ENCODE measurements at places on chromosomes 12 and 14.

- DNase-seq = peak; percentile 60
These were observed 57.8 kb downstream of the GTF2A1 start for GRCh38 chr14:81162941-81163340.

- peak; percentile 82 for DNase-seq
These were observed 35.3 kb downstream of the MSRB3 start for GRCh38 chr12:65313719-65314317.

DNA sequence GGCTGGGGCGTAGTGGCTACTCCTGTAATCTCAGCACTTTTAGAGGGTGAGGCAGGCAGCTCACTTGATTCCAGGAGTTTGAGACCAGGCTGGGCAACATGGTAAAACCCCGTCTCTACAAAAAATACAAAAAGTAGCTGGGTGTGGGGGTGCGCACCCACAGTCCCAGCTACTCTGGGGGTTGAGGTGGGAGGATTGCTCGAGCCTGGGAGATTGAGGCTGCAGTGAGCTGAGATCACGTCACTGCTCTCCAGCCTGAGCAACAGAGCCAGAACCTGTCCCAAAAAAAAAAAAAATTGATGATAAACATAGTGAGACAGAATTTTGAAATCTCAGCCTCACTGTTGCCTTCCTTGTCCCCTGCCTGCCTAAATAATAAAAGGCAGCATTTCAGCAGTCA, 40.0 kb downstream of the PTPN11 start:
- DNase-seq = no peak

GRCh38 chr12:116222358-116222757, 55.1 kb downstream of the MED13L start:
- DNase-seq = peak; percentile 52

GRCh38 chr14:24056800-24057184, 5.0 kb downstream of the CARMIL3 start:
- DNase-seq = no peak

DNA sequence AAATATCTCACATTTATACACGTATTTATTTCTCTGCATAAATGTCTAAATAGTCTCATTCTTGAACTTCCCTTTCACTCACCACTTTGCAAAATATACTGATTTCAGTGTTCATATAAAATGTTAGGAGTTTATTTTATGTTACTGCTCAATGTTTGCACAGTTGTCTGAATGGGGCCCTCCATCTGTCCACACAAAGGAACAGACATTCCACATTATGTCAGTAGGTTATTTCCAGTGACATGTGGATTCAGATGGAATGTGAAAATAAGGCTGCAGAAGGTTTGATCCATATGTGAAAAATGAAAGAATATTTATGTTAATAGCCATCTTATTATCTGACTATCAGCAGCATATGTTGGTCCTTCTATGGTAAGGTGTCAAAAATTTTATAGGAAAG, 994.4 kb upstream of the SEL1L start:
- no peak for DNase-seq

DNA sequence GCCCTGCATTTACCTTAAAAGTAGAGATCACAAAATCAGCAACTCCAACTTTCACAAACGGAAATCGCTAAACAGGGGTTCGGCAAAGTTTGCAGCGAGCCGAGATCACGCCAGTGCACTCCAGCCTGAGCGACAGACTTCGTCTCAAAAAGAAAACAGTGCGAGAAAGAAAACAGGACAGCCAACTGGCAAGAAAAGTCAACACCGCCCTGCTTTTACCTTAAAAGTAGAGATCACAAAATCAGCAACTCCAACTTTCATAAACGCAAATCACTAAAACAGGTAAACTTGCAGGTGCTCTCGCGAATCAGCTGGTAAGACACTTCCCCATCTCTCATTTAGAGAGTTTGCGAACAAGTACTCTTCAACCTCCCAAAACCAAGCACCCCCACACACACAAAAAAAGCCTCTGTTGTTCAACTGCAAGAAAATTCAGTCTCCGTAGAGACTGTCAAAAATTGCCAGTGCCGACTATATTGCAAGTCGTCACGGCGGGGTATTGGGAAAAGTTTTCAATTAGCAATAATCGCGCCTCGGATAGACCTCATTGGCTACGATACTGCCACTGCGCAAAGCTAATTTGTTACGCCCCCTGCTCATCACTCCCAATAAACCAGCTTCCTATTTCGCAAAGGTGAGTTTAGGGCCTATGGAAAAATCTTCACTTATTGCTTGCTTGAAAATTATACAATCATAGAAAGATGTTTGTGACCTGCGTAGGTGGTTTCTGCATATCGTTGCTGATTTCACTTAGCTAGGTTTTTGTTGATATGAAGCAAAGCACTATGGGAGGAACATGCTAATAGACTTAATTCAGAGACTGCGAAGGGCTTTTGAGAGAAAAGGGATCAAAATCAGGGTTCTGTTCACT, at the start of gene RNU4-1:
Gene RNU4-1, minus strand, starts transcription at position 577 of the 871 bp plus-strand sequence.
- peak; percentile 97 for DNase-seq

DNA sequence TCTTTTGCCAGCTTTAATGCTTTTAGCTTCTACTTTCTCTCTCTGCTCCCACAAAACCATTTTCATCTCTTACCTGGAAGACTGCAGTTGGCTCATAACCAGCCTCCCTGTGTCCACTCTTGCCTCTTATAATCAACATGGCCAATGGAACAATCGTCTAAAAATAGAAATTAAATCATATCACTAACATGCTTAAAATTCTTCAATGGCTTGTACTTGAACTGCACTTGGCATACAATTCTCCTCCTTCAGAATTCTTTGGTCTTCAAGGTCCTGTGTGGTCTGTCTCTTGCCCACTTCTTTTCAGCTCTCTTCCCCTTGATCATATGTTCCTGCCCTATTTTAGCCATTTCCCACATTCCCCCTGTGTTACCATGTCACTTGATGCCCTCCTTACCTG, 342.2 kb downstream of the ATP23 start:
- DNase-seq = no peak

GRCh38 chr14:23829736-23830471, 123.7 kb upstream of the DHRS4 start:
- peak; percentile 97 for DNase-seq

GRCh38 chr12:127416796-127417195, 850.2 kb upstream of the TMEM132C start:
- peak; percentile 20 for DNase-seq

GRCh38 chr14:22047115-22047514, 373.5 kb upstream of the OR4E1 start:
- peak; percentile 4 for DNase-seq

- no peak for DNase-seq
These were observed 74.9 kb downstream of the SLC25A47 start for GRCh38 chr14:100398044-100398443.

DNA sequence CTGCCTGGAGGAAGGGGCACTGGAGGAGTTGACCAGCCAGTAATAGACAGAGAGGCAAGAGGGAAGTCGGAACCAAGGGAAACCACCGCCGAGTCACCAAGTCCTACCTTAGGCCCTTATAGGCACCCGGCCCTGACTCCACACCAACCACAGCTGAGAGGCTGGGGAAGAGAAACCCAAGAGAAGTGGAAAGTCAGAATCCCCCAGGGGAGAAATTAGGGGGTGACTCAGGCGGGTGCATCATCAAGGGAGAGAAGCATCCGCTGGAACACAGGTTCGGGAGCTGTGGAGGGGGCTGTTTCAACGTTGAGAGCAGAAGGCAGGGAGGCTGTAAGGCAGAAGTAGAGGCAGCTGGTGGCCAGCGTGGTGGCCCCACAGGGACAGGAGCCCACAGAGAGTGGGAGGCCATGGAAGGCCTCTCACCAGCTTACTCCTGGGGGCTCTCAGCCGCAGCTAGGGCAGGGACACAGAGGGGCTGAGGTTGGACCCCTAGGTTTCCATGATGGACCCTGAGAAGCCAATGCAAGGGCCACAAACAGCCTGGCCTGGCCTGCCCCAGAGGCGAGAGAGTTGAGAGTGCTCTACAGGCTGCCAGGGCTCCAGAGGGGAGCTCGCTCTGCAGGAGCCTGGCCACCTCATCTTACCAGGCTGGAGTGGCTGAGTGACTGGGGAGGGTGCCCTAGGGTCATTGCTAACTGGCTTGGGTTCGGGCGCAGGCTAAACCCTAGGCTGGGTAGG, 1.4 kb upstream of the TRMT61A start:
- DNase-seq = no peak

DNA sequence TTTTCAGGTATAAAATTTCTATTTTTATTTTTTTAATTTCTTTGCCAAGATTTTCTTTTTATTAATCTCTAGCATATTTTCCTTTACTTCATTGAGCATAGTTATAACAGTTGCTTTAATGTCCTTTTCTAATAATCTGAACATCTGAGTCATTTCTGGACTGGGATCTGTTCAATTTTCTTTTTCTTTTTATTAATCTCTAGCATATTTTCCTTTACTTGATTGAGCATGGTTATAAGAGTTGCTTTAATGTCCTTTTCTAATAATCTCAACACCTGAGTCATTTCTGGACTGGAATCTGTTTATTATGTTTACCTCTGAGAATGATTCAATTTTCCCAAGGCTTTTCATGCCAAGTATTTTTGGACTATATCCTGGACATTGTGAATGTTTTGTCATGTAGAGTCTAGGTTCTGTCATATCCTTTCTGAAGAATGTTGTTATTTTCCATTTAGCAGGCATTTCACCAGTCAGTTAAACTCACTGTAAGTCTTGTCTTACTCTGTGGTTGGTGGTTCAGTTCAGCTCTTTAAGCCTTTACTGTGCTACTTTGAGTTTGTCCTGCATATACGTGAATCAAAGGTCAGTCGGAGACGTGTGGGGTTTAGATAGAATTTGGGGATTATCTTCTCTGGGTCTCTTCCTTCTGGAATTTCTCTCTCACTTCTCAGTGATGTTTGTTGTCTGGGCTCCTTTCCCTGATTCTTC, 20.3 kb downstream of the TTC6 start:
- DNase-seq = no peak

GRCh38 chr14:74022346-74022745, 3.2 kb downstream of the BBOF1 start:
- no peak for DNase-seq

DNA sequence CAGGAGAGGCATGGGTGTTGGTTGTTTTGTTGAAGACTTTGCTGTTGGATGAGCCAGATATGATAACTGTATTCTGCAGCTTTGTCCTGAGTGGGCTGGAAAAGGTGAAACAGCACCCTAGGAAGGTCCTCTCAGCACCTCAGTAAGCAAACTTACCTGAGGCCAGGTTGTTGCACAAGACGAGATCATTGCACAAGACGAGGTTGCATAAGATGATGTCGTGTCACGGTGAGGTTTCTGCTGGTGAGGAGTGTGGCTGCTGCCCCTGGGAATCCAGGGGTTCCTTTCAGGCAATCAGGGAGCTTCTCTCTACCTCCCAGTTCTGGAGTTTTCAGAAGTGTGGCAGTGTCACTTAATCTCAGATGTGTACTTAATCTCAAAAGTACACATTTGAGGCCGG, 85.6 kb downstream of the GLT1D1 start:
- DNase-seq = no peak

GRCh38 chr12:130967636-130968035, 13.9 kb downstream of the ADGRD1 start:
- DNase-seq = no peak

DNA sequence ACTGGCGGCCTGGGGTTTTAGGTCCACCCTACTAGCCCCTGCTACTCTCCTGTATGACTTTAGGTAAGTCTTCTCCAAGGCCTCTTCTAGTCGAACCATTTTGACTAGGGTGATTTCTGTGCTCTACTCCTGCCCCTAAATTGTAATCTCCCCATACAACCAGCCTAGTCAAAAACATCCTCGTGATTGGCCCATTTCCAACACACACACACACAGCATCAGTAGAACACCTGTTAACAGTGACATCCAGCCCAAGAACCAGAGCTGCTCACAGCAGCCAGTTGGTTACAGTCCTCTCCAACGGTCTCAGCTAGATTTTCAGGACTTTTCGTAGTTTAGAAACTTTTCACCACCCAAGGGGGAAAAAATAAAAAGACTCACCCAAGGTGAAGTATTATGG, 30.9 kb downstream of the NT5DC3 start:
- DNase-seq = no peak

DNA sequence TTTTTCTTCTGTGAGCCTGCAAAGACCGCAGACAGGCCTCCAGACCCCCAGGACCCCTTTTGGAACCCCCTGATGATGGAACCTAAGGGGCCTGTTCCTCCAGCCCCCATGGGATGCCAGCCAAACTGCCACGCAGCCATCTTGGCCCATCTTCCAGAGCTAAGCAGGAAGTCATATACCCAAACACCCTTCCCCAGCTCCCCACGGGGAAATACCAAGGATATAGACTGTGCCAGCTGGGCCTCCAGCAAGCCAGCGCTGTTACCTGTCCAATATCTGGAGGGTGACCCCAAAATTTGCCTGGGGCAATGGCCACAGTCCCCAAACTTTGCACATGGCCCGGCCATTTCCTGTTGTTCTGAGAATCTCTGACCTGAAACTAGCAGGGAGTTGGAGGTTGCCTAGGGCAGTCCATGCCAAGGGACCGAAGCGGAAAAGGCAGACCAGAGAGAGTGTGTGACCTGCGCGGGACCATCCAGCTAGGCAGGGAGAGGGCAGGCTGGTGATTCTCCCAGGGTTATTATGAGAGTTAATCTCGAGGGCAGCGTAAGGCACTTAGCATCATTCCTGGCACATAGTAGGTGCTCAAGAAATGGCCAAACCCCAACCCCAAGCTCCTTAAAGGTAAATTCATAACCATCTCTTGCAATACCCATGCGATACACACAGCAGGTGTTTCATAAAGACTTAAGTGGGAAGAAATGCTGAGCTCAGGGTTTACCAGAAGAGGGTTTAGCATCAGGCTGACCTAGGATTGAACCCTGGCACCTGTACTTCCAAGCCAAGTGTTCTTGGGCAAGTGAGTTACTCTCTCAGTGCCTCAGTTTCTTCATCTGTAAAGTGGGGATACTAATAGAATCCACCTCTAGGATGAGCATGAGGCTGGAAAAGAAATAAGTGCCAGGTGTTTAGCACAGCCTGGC, 2.6 kb upstream of the RASAL1 start:
- DNase-seq = no peak

DNA sequence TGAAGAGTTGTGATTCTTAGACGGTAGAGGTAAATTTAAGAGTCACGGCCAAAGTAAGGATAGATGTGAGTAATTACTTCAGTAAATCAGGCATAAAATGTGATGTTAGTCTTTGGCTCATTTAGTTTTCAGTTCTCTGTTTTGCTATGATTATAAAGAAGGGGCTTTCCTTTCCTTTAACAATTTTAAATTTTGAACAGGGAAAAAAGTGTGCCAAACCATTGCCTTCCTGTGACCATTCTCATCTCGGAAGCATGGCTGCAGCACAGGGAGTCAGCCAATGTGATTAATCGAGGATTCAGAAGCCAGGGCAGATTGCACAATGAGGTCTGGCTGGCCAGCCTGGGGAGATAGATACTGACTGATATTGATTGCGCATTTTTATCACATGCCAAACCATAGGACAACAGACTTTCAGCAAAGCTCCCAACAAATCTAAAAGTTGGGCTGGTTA, 480.2 kb upstream of the PRICKLE1 start:
- DNase-seq = no peak

DNA sequence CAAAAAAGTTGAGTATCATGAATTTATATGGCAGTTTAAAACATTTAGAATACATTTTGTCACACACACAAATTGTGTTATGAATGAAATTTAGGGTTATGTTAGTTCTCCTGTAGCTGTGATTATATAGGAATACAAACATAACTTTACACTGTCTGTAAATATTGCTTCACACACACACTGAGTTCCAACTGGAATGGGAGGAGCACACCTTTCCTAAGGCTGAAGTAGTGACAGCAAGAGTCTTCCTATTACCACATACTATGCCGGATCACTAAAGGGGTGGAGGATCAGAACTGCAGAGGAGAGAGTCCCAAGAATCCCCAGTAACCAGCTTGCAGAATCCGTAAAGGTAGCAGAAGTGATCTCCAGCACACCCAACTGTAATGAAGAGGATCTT, 63.7 kb downstream of the DNAI7 start:
- no peak for DNase-seq
